Iris pigment epithelial cell (primary cell): ENCODE measurements at places on chromosomes 4 and X.
A peak's percentile ranks its signal among the peaks of the same experiment; 100 is the strongest.

DNA sequence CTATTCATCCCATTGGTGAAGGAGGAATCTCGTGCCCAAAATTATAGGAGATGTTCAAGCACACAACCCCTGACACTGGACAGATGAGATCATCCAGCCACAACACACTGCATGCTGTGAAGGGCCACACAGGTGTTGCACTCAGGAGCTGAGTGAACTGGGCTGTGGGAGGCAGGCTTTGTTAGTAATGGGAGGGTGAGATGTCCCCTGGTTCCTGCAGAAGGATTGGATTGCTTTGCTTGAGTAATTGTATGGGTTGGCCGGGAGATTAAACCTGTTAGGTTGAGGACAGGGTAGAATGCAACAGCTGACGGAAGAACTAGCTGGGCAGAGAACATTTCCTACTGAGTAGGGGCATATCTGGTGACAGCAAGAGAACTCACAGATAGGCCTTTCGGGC lies 152.2 kb downstream of the TACR3 start:
- DNase-seq = no peak

- DNase-seq = no peak
Measured at GRCh38 chr4:180350901-180351300, 1892.3 kb upstream of the TENM3 start.

- DNase-seq = no peak
Measured at GRCh38 chr4:141006242-141006802, 126.9 kb downstream of the RNF150 start.

DNA sequence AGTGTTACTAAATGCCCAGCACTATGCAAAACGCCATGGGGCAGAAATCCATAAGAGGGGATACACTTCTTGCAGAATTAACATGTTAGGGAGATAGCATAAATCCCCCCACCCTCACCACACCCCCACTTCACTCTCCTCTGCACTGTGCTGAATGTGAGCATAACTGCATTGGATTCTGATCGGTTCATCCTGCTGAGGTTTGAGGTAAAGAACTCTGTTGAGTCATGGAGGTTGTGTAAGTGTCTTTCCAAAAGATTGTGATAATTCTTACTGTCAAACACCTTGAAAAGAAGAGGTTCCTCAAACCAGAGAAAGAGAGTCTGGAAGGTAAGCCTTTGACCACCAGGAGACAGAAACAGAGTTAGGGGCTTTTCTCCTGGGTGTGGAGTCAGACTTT lies 43.6 kb downstream of the RBM47 start:
- DNase-seq = peak; percentile 66

GRCh38 chr4:100826808-100827548 lies 309.2 kb upstream of the EMCN start:
- no peak for DNase-seq

DNA sequence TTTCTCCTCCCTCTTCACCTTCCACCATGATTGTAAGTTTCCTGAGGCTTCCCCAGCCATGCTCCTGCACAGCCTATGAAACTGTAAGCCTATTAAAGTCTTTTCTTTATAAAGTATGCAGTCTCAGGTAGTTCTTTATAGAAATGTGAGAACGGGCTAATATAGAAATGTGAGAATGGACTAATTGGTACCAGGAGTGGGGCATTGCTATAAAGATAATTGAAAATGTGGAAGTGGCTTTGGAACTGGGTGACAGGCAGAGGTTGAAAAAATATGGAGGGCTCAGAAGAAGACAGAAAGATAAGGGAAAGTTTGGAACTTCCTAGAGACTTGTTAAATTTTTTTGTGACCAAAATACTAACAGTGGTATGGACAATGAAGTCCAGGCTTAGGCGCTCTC lies 959.3 kb downstream of the SH3BGRL start:
- no peak for DNase-seq

DNA sequence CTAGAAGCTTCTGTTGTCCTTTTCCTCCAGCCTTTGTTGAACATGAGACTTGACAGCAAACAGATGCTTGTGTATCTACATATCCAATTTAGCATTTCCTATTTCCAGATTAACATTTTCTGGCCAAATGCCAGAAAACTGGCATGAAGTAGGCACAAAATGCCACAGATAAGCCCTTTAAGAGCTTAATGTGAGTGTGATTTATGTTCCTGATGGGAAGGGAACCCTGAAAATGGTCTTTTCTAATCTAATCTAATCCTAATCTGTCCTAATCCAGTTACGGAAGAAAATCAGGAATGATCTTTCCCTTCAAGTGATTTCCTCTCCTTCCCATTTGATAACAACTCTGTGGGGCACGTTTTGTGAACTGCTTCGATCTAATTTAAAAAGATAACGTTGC lies 133.0 kb upstream of the C1QTNF7 start:
- no peak for DNase-seq

DNA sequence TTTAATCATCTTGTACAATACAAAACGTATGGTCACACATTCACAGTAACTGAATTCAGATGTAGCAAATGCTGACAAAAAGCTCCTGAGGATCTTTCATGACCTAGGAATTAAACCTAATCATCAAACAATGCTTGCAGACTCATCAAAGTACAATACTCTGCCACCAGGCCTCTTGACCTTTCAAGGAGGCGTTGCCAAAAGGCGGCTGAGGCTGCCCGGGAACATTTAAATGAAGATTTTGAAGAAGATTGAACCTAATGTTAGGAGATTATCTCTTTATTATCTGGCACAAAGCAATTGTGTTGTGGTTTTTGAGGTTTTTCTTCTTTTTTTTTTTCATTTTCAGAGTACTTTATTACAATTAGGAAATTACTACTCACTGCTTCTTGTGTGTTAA lies 340.5 kb downstream of the GALNTL6 start:
- no peak for DNase-seq

DNA sequence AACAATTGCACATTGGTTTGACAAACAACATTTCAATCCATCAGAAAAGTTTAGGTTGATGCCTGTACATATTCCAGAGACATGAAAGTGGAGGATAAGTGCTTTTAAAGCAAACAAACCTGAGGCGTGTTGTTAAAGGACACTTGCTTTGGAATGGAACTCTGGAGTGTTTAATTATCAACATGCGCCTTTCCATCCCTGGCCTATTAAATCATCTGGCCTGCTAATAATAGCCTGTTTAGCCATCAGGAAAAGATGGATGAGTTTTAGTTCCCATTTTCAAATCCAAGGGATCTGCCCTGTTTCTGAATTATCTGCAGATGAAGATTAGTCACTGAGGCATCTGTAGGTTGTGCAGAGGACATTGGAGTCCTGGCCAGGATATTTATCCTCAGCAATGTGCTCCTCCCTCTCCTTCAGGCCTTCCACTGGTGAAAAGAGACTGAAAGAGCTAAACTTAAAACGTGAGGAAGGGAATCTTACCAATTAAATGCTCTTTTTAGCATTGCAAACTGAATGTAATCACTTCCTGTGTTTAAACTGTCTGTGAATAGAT lies 388.9 kb downstream of the PPARGC1A start:
- DNase-seq = no peak

DNA sequence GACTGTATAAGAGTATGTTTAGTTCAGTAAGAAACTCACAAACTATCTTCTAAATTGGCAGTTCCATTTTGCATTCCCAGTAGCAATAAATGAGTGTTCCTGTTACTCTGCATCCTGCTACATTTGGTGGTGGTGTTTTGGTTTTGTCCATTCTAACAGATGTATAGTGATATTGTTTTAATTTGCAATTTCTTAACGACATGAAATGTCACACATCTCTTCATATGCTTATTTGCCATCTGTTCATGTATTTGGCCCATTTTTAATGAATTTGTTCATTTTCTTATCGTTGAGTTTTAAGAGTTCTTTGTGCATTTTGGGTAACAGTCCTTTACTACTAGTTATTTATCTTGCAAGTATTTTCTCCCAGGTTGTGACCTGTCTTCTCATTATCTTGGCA lies 232.2 kb downstream of the TMA16 start:
- no peak for DNase-seq

DNA sequence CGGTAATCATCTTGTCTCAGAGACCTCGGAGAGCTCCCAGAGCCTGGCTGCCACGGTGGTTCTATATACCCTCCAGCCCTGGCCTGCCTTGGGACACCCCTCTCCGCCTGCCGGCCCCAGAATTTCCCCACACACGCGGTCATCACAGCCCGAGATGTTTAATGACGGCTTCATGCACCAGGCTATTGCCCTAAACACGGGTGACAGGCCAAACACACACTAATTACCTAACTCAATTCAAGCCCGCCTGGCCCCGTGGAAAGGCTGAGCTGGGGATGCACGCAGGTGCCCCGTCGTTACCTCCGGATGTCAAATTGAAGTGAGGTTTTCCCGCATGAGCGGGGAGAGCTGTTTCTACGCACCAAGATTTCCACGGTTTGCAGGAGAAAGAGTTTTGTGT lies 72.9 kb upstream of the PPP2R3B start:
- DNase-seq = no peak

DNA sequence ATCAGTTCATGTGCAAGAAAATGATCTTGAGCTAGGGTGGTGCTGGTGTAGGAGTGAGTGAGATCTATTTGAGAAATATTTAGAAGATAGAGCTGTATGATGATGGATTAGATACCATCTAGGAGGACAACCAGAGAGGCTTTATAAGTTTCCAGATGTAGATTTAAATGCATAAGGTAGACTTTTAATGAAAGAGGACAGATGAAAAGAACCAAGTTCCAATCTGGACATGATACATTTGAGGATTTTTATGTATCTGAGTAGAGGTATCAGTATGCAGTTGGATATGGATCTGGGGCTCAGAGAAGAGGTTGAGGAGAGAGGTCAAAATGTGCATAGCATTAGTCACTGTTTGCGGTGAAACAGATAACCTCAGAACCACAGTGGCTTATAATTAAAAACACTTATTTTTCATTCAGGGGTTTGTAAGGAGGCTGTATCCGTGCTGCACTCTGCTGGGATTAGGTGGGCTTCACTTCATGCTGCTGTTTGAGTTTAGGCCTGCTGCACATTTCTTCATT lies 348.7 kb downstream of the BMPR1B start:
- DNase-seq = peak; percentile 58

GRCh38 chr4:140092094-140092851 lies 61.7 kb downstream of the MAML3 start:
- no peak for DNase-seq

- DNase-seq = peak; percentile 64
Measured at GRCh38 chr4:141851246-141851891, 215.0 kb downstream of the IL15 start.

- DNase-seq = no peak
Measured at GRCh38 chrX:129845616-129846190, 2.0 kb upstream of the ZDHHC9 start.

DNA sequence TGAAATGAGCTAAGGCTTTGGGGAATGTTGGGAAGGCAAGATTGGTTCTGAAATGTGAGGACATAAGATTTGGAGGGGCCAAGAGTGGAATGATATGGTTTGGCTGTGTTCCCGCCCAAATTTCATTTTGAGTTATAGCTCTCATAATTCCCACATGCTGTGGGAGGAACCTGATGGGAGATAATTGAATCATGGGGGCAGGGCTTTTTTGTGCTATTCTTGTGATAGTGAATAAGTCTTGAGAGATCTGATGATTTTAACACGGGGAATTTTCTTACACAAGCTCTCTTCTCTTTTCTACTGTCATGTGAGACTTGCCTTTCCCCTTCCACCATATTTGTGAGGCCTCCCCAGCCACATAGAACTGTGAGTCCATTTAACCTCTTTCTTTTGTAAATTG lies 157.6 kb upstream of the C1QTNF7 start:
- DNase-seq = no peak

DNA sequence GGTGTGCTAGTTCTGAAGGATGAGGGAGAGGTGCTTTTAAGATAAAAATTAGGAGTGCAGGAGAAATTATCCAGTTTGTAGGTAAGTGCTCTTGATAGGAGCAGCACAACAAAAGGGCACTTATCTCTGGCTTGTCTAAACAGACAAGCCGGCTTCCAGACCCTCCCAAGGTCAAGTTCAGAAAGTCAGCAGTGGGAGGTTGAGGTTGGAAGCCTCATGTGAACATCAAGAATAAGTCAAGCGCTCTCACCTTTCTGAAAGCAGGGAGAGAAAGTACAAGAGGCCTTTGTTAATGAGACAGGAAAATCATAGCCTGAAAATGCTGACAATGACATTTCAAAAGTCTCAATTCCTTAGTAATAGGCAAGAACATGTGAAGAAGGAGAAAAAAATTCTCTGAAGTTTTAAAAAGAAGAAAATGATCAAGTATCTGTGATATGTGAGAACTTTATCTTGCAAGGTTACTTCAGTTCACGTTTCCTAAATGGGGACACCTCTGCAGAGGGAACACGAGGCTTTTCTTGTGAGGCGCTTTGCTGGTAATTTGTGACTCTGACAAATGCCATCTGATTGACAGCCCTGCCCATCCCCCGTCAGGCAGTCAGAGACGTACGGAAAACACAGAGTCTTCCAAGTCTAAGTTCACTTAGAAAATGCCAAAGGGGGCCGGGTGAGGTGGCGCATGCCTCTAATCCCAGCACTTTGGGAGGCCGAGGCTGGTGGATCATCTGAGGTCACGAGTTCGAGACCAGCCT lies 62.2 kb downstream of the TIGD2 start:
- no peak for DNase-seq

- no peak for DNase-seq
Measured at GRCh38 chrX:44144177-44144945, 171.2 kb upstream of the NDP start.

DNA sequence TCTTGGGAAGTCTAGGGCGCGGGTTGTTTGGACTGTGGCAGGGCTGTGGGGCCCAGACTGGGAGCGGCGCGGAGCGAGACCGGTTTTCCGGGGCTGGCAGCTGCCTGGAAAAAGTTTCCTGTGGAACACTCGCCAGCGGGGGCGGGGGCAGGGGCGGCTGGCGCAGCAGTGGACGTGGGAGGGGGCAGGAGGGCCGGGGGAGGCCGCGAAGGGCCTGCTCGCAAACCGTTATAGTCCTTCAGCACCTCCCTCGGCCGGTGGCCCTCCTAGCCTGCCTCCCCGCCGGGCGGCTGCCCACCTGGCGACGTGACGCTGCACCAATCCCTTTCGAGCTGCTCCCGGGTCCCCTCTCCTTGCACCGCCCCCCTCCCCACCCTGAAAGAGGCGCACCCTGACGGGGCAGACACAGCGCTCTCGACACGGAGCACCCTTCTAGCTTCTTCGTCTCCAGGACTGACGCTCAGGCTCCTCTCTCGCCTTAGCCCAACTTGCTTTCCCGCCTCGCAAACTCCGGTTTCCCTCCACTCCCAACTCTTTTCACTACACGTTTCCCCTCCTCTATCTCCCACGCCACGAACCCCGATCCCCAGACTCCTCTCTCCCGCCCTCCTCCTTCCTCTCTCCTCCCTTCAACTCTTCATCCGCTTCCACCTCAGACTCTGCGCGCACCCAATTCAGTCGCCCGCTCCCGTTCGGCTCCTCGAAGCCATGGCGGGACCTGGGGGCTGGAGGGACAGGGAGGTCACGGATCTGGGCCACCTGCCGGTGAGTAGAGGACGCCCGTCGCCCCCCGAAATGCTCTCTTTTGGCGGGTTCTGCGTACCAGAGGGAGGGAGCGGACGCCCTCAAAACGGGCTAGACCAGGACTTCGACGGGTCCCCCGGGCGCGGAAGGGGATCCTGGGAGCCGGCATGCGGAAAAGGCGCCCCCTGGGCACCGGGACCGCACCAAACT lies at the start of gene NRK:
Gene NRK (plus strand): TSS at position 402 of the 954 bp plus-strand sequence. CDS start 307 bp downstream, at position 709.
- DNase-seq = peak; percentile 39

DNA sequence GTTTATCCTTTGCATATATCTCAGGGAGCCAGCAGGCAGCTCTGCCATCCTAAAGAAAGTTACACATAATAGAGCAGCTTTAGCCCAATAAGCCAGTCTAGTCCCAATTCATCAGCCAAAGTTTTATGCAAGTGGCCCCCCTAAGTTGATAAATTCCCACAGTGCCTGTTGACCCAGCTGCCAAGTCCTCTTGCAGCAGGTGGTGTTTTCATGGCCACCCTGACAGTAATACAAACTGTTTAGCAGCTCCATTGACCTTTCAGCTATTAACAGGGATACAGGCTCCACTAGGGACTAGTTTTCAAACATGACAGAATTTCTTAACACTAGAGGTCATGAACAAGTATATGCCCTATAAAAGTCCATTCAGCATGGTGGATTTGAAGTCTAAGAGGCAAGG lies 77.5 kb downstream of the HHIP start:
- no peak for DNase-seq
